ENCODE measurements at places on chromosomes 5 and 9.
A peak's percentile ranks its signal among the peaks of the same experiment; 100 is the strongest.

DNA sequence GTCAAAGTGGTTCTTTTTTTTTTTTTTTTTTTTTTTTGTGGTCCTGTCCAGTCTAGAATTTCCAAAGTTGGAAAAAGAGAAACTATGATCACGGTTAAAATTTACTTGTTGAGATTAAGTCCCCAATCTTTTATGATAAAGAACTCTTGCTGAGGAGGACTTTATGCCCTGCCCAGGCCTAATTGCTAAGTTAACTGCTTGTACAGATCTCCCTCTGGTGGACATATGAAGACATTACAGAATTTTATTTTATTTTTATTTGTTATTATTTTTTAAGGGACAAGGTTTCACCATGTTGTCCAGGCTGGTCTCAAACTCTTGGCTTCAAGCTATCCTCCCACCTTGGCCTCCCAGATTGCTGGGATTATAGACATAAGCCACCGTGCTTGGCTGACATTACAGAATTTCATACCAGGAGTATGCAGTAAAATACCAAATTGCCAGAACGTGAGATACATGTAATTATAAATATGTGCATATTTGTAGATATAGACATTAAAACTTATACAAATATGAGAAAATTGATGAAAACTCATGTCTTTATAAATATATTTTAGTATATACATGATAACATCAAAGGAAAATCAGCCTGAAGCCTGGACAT is 91.2 kb downstream of the RFK start:
- peak; percentile 58 for DNase-seq

GRCh38 chr5:55231919-55232270 is 1.5 kb downstream of the CCNO start:
- no peak for DNase-seq

DNA sequence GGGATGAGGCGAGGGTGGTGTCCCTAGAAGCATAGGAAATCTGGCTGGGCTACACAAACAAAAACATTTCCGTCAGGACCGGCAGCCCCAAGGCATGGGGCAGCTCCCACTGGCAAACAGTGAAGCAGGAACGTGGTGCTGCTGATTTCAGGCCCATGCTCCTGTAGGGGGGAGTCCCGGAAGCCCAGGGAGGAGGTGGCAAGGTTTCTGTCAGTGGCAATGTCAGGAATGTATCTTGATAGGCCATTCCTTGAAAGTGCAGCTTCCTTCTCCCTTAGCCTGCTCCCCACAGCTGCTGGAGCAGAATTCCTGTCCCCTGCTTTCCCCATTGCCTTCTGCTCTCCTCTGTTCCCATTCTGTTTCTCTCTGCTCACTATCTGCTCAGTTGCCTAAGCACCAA is 42.4 kb downstream of the MRRF start:
- no peak for DNase-seq

- DNase-seq = peak; percentile 45
These were observed 579 bp downstream of the ADAMTS16 start for GRCh38 chr5:5140479-5141338.

DNA sequence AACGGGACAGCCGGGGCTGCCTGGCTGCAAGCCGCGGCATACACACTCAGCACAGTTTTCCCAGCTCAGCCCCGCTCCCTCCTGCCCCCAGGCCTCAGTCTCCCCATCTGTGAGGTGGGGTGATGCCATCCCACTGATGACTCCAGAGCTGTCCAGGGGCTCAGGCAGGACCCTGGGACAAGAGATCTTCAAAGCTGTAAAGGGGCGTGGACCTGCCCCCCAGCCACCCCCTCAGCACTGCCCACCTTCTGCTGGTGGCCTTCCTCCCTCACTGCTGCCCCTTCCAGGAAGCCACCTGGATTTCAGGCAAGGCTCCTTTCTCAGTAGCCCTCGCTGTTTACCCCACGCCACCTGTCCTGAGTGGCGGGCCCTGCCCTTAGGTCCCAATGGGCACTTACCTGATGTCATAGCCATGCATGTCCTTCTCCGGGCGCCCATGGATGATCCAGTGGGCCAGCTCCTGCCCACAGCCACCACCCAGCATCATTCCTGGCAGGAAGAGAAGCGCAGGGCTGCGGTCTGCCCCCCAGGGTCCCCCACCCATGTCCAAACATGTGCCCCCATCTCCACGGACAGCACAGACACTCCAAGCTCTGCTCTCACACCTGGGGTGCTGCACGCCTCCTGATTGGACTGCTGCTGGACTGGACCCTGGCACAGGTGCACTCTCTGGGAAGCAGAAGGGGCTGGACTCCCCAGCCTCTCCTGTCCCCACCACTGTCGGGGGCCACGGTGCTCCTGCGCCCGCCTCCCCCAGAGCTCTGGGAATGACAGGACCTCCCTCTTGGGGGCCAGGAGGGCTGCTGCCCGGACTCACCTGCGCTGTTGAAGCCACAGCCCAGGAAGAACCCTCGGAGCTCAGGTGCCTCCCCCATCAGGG is 25.7 kb downstream of the SARDH start:
- no peak for DNase-seq

DNA sequence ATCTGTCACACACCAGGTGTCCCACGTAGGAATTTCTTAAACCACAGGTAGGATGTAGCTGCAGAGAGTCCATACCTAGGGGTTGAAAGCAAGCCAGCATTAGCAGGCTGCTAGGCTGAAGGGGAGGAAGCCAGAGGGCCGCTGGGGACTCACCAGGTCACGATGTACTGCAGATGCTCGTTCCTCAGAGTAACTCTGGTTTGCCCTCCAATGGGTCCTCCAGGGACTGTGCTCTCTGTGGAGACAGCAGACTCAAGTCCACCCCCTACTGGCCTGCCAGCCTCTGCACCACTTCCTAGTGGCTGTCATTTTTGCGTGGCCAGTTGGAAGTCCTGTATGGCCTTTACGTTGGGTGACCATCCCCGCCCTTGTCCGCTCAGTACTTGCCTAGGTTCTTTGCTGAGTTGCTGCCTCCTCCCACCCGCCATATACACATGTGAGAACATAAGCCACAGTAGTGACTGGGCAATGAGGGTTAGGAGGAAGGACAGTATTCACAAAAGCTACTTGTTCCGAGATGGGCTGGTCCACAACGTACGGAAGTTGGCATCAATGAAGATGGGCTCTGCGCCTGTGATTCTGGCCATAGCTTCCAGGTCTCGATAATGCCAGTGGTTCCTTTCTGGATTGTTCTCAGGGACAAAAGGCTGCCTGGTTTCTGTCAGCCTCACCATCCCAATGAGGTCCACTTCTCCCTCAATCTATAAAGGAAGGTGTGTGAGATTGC is 4.1 kb downstream of the RPL7A start:
- DNase-seq = peak; percentile 57

GRCh38 chr5:79050498-79050897 is 19.0 kb downstream of the DMGDH start:
- DNase-seq = no peak

DNA sequence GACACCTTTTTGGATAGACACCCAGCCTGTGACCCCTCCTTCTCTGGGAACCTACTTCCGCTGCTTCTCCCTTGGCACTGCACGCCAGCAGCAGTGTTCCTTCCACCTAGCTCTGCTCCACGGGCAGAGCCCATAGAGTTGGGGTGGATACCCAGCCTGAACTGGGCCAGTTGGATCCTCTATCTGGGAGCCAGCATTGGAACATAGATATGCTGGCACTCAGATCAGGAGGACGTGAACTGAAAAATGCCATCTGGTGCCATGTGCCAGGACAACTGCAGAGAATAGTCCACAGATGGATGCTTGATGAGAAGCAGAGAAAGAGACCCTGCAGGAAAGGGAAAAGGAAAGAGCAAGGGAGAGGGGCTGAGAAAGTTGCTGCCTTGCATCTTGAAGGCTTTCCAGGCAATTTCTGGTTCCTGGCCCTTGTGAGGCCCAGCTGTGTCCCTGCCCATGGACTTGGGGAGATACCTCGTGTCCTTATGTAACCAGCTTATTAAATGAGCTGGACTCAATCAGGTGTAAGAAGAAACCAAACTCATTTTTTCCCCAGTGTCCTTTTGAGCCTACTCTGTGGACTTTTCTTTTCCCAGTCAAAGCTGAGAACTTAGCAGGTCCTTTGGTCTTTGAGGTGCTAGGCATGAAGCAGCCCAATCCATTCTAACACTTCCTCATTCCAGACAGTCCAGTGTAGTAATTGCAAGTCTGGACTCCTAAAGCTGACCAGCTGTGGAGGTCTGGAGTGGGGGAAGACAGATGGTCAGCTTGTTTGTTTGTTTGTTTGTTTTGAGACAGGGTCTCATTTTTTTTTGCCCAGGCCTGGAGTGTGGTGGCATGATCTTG is 39.1 kb downstream of the ANGPTL2 start:
- DNase-seq = no peak

DNA sequence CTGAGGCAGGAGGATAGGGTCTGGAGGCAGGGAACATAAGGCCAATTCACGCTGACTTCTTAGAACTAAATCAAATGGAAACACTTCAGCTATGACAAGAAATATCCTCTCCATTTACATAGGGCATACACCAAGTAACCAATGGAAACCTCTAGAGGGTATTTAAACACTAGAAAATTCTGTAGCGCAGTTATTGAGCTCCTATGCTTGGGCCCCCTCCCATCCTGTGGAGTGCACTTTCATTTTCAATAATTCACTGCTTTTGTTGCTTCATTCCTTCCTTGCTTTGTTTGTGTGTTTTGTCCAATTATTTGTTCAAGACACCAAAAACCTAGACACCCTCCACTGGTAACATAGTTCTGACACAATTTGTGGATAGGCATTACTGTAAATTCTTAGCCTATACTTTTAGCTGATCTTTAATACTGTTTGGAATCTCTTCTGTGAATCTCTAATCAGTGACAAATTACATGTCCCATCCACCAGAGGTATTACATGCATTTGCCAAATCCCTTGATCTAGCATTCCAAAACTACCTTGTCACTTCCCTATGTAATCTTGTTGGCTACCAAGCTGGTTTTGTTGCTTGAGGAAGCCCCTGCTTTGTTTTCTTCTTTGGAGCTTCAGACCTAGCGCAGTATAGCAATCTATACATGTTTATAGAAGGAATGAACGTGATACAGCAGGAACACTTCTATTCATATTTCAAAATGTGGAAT is 61.6 kb downstream of the ST8SIA4 start:
- DNase-seq = peak; percentile 38

GRCh38 chr9:113875459-113876150 is 504 bp upstream of the ZNF618 start:
- peak; percentile 46 for DNase-seq

- DNase-seq = no peak
These were observed 2.8 kb downstream of the PURA start for GRCh38 chr5:140116716-140117115.

- no peak for DNase-seq
These were observed 72.7 kb downstream of the KCNN2 start for GRCh38 chr5:114434396-114435219.

DNA sequence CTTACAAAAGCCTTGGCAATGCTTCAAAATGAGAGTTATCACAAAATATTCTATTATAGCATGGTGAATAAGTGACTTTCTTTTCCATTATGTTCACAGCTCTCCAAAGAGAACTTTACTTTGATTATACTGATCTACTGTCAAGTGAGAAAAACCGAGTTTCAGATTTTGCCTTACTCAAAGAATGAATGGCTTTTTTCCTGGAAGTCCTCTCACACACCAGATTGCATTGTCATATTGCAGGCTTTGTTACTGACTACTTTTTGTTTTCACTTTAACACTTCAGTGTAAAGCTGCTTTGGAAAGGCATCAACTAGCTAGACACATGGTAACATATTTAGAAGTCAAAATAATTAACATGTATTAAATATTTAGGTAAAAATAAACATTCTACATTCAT is 765.2 kb upstream of the NUDT12 start:
- no peak for DNase-seq

DNA sequence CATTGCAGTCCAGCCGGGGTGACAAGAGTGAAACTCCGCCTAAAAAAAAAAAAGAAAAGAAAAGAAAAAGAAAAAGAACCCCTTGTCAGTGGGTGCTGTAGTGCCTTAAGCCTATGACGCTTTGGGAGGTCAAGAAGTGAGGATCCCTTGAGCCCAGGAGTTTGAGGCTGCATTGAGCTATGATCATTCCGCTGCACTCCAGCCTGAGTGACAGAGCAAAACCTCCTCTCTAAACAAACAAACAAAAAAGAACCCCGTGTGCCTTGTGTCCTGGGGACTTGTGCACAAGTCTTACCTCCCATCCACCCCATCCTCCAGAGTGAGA is 33.5 kb upstream of the STXBP1 start:
- DNase-seq = no peak

GRCh38 chr5:12707560-12707959 is 803.3 kb upstream of the CTNND2 start:
- DNase-seq = no peak

- no peak for DNase-seq
These were observed 177.8 kb upstream of the ADCY2 start for GRCh38 chr5:7218141-7218540.

- DNase-seq = peak; percentile 72
These were observed 13.2 kb upstream of the AUH start for GRCh38 chr9:91374939-91375338.

GRCh38 chr5:133298447-133298846 is 246.6 kb downstream of the HSPA4 start:
- DNase-seq = no peak

DNA sequence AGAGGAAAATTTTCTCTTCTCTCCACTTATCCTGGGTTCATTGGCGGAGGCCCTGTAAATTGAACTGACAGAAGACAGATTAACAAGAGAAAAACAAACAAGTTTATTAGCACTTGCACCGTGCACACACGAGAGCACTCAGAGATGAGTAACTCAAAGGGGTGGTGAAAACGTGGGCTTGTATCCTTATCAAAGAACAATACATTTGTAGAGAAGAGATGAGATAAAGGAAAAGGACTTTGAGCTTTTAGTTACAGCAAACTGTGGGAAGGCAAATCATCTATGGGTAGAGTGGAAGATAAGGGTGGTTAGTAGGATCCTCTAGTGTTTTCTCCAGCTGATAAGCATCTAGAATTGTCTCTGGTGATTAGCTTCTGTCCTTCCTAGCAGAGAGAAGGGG is 44.4 kb upstream of the ROR2 start:
- no peak for DNase-seq

DNA sequence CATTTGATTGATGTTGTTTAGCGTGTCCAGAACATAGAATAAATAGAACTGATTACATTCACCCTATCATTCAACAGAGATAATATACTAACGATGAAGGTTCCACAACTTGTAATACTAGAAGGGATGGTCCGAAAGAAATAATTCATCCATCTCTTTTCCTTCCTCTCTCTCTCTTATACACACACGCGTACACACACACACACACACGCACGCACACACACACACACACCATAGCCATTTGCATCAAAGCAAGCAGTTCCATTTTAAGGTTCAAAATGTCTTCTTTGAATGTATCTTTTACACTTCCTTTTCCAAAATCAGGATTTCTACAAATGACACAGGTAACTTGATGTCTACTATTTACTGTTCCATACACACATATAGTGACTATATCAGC is 887 bp downstream of the GDA start:
- DNase-seq = no peak

All from astrocyte of the hippocampus (primary cell).